ENCODE measurements at places on chromosomes 2 and 18.

- DNase-seq, result no peak
These were observed 722 bp downstream of the MAP4K4 start for GRCh38 chr2:101698014-101698843.

DNA sequence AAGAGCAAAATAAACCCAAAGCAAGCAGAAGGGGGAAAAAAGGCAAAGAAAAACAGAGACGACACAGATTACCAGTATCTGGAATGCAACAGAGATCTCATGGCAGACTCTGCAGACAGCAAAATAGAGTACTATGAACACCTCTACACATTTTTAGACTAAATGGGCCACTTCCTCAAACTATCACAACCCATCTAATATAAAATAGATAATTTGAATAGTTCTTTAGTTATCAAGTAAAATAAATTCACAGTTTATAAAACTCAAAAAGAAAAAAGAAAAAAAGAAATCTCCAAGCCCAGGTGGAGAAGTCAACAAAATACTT, 16.6 kb downstream of the SESTD1 start:
- DNase-seq, result no peak

DNA sequence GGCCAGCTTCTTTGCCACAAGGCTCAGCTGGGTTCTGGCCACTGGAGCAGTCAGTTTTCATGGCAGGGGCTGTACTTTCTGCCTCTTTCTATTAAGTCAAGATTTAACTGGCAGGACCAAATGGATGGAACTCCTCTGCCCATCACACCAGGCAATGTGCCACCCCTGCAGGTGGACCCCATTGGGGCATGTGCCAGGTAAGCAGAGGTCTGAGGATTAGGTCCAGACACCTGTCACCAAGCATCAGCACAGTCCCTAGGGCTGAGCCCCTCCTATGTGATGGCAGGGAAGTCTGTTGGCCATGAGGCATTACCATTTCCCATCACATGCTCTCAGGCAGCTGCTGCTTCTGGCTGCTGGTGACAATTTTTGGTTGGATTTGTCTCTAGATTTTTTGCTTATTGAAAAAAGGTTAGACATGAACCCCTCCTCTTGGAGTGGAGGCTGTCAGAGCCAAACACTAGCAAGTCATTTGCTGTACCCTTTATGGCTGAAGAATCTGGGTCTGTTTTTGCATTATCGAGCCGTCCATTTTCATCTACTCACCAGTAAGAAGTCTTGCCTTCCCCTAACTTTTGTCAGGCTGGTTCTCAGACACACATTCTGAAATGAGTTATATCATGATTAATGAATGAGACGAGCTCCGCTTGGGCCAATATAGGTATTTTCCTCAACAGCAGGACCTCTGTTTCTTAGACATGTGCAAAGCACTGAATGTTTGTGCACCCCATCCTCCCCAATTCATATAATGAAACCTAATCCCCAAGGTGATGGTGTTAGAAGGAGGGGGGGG, 328.0 kb downstream of the TSN start:
- no peak for DNase-seq

DNA sequence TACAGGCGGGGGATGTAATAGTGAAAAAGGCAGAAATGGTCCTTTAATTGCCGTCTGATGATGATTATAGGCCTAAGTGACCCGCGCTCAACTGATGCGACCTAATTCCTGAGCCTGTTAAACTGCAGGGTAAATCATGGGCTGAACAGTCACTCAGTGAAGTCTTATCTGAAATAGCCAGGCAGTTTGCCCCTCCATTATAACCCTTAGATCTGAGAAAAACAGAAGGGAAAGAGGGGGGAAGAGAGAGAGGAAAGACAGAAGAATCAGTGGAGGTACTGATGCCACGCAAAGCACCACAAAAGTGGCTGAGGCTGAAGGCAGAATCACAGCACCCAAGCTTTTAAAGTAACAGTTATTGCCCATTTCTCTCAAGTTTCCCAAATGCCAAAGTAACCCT, 73.1 kb upstream of the DNMT3A start:
- no peak for DNase-seq

GRCh38 chr18:13558124-13558523, 168.2 kb downstream of the FAM210A start:
- no peak for DNase-seq

- peak; percentile 64 for DNase-seq
These were observed 88.1 kb downstream of the MCFD2 start for GRCh38 chr2:46827274-46828134.

DNA sequence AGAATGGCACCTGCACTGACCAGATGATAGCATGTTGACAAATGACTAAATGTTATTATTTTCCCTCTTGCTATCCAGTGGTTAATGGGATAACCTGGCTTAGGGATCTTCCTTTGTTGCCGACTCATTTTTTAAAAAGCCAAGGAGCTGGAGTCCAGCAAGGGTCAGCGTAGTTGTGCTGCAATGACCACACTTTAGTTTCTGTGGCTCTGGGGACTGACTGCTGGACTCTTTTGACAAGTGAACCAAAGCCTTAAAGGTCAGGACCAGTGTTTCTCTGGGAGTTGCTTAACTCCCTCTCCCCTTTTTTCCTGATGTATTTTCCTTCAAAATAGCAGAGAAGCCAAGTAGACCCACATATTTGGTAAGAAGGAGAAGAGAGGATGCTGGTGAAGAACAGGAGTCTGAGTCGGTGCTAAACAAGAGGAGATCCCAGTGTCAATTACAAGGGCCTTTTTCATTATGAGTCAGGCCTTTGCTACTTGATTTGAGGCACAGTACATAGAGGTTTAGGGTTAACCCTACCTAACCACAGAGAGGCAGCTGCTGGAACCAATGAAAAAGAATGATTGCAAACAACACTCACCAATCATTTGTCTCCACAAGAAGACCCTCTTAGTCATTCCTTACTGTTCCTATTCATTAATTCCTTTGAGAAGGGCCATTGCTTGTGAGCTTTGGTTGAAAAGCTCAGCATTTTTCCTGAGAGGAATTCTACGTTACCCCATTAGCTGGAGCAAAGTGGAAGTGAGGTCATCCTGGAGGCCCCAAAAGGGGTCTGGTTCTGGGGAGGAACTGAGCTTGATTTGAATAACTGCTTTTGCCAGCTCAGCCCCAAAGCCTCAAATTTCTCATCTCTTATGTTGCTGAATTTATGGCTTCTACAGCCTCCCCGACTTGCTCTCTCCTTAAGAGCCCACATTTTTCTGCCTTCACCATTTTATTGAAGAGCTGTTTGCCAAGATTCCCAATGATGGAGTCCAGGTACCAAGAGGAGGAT, 137.6 kb upstream of the HNMT start:
- peak; percentile 1 for DNase-seq

GRCh38 chr2:184596819-184597411, 1.4 kb upstream of the ZNF804A start:
- DNase-seq, result no peak

DNA sequence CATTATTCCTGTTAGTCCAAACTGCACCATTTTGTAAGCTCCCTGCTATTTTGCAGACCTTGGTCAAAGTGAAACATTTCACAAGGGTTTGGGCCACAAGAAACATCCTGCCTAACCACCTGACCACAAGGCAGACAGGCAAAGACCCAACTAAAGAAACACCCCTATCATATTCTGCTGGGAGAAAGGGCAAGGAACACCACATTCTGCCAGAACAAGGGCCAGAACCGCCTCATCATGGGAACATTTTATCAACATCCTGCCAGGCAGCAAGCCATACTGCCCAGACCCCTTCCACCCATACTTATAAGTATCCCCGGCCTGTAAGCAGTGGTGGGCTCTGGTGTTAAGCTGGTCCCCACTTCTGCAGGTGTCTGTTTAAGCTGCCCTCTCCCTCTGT, 12.0 kb upstream of the RAB31 start:
- DNase-seq, result no peak

DNA sequence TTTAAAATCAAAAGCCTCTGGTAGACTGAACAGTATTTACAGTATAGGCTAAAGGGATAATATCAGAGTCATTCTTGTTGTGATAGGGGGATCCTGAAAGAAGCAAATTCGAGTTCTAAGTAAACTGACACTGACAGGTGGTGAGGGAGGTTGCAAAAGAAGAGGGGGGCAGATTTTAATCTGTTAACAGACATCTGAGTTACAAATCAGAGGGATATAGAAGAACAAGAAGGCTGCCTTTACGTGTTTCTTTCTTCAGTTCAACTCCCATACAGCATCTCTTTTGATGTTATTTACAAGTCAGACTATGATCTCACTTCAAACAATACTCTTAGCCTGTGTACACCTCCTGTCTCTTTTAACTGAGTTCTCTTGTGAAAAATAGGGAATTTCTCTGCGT, 16.3 kb upstream of the ITGA4 start:
- DNase-seq, result no peak

DNA sequence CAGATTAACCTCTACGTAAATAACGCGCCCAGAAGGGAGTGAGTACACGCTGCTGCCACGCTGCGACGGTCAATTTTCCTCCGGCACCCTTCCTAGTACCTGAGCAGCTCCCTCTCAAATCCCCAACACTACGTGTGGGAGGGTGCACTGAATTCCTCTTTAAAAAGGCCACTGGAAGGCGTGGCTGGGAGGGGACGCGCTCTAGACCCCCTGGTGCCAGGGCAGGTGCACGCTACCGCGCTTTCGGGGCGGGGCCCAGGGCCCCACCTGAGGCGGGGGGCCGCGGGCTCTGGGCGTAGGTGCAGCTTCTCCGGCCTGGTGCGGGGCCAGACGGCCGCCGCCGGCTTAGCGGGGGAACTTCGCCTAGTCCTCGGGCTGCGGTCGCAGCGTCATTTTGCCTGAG, 668 bp upstream of the ANKRD12 start:
- DNase-seq, result no peak

DNA sequence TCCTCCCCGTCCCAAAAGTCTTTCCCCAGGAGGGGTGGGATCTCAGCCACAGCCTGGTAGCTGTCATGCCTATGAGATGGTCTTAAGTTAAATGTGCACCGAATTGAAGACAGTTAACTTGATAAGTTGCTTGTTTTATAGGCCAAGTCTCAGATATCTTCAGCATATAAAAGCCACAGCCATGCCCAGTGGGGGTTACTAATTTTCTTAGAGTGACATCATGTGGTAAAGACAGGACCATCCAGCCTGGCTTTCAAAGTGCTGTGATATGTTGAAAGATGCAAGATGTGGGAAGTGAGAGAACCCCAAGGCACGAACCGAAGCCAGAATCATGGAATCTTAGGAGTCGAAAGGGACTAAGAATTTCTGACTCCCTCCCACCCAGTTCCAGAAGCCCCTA, 42.1 kb upstream of the FAM124B start:
- DNase-seq, result no peak

- no peak for DNase-seq
These were observed 28.4 kb upstream of the RHOB start for GRCh38 chr2:20418519-20418918.

- DNase-seq, result no peak
These were observed 50.3 kb upstream of the GAREM2 start for GRCh38 chr2:26122630-26123029.

GRCh38 chr18:46324087-46324955, 220.1 kb downstream of the HAUS1 start:
- peak; percentile 37 for DNase-seq

DNA sequence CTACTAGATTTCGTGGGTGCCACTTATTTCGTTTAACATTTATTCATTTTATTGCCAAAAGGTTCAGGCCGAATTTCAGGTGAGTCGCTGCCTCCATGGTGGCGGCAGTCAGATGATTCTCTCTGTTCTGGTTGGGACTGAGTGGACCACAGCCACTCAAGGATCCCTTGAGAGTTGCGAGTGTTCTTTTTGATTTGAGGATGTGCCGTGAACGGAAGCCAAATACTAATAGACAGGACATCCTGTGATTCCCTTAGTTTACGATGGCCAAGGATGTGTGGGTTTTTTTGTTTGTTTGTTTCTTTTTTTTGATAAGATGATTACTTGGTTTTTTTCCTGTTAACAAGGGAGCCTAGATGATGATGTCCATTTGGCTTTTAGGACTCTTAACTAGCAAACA, 13.2 kb downstream of the MAPRE2 start:
- no peak for DNase-seq

DNA sequence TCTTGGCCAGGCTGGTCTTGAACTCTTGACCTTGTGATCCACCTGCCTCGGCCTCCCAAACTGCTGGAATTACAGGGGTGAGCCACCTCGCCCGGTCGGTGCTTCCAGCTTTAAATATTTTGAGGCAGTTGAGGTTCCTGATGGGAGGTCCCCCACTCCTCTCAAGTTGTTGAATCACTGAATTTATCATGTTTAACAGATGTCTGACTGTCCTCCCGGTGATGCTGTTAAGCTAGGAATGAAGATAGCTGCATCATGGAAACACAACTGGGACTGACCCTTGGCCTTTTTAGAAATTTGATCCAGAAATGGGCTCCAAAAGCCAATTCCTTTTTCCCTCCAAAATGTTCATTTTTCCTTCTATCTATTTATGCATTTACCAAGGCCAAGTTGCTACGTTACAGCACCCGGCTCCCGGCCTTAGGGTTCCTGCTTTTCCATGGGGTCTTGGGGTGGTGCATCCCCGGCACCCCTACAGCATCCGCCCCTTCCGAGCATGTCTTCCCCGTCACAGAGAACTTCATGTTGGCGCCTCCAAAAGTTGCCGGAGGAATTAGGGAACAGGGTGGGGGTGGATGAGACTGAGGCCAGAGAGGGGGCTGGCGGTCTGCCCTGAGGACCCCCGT, 43.9 kb downstream of the PAX8 start:
- DNase-seq, result no peak

DNA sequence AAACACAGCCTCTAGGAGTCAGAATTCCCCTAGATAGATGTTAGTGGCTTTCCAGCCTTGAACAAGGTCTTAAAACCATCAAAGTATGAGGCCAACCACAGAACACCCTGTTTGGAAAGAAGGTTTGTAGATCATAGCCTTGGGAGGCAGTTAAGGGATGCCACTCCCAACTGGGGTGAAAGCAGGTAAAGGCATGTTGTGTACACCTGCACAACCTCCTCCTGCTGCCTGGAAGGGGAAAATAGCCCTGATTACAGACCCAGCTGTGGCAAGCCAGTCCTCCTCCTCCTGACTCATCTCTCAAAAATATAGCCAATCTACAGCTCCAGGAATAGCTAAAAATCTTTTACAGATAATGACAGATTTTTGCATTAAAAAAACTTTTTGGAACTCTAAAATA, 108.1 kb downstream of the RBM43 start:
- DNase-seq, result no peak

GRCh38 chr2:29766191-29766590, 155.2 kb downstream of the ALK start:
- DNase-seq, result no peak

All from stromal cell of bone marrow (primary cell).